ENCODE measurements at places on chromosomes 13 and 19.

- peak overlapping the region; percentile 93 for H3K27ac ChIP-seq
- peak; percentile 82 for DNase-seq
- peak overlapping the region; percentile 95 for H3K4me3 ChIP-seq
- peaks cover 5% of the 10 kb centered on the region for H3K36me3 ChIP-seq
Measured at GRCh38 chr13:39038569-39039030, 344 bp downstream of the NHLRC3 start.

DNA sequence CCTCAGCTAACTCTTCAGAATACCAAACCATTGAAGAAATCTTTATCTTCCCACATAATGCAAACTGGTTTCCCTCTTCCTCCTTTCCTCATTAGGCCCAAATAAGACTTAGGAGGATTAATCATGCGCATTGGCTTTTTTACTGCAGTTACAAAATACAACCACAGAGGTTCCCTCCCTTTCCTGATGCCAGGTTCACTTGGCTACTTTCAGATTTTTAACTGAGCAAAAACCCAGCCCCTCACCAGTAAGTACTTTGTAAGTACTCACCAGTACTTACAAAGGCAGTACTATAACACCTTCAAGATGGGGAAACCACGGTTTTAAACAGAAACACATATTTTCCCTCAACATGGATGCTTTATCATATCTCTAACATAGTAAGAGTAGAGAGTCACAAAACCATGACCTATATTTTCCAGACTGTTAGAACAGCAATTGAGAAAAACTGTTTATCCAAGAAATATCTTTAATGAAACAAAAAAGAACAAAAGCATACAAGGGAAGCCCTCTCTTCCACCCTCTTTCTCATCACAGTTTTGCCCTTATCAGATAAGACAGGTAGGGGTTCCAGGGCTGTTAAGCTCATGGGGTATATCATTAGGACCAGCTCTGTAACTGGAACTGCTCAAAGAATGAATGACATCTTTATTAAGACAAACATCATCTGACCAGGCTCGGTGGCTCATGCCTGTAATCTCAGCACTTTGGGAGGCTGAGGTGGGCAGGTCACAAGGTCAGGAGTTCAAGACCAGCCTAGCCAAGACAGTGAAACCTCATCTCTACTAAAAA, 12.7 kb downstream of the FOXO1 start:
- DNase-seq: no peak
- peaks cover 100% of the 10 kb centered on the region for H3K4me1 ChIP-seq
- H3K27ac ChIP-seq: peak overlapping the region; percentile 98
- peaks cover 7% of the 10 kb centered on the region for H3K36me3 ChIP-seq
- peak overlapping the region; percentile 80 for H3K4me3 ChIP-seq

- H3K27ac ChIP-seq: no peak overlapping the region
- H3K27me3 ChIP-seq: no peaks in the 10 kb centered on the region
- H3K4me1 ChIP-seq: no peaks in the 10 kb centered on the region
Measured at GRCh38 chr13:66224663-66225062, 1005.5 kb downstream of the PCDH9 start.

- DNase-seq: no peak
- peaks cover 14% of the 10 kb centered on the region for H3K4me1 ChIP-seq
- H3K27ac ChIP-seq: peak overlapping the region; percentile 94
- no peaks in the 10 kb centered on the region for H3K27me3 ChIP-seq
- H3K4me3 ChIP-seq: peak overlapping the region; percentile 62
Measured at GRCh38 chr13:38180670-38181069, 169.0 kb upstream of the UFM1 start.

DNA sequence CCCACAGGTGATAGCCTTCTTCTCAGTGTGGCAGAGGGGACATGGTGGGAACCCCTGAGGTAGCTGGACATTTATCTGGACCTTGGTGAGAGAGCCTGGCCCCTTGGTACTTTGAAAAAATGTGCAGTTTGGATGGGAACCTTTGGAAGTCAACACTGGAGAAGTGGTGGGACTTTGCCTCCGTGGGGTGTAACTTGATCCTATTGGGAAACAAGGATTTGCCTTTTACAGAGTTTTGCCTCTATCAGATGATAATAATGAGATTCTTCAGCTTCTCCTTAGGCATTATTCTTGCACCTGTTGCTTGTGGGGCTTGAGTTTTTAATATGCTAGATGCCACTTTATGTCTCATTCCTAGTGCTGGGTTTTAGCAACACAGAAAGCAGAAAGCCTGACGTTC, 99.0 kb downstream of the ERCC5 start:
- H3K27me3 ChIP-seq: no peaks in the 10 kb centered on the region
- H3K36me3 ChIP-seq: peaks cover 6% of the 10 kb centered on the region
- H3K4me1 ChIP-seq: no peaks in the 10 kb centered on the region
- no peak overlapping the region for H3K4me3 ChIP-seq
- DNase-seq: no peak
- no peak overlapping the region for H3K27ac ChIP-seq

GRCh38 chr13:31956980-31957644, 74.5 kb upstream of the FRY start:
- H3K36me3 ChIP-seq: no peaks in the 10 kb centered on the region
- no peak overlapping the region for H3K4me3 ChIP-seq
- DNase-seq: no peak
- H3K4me1 ChIP-seq: no peaks in the 10 kb centered on the region
- peaks cover 10% of the 10 kb centered on the region for H3K27me3 ChIP-seq
- H3K27ac ChIP-seq: no peak overlapping the region

GRCh38 chr19:38392707-38393308, 4.3 kb downstream of the SPRED3 start:
- H3K27ac ChIP-seq: no peak overlapping the region
- H3K27me3 ChIP-seq: peaks cover 29% of the 10 kb centered on the region
- no peak for DNase-seq
- H3K36me3 ChIP-seq: no peaks in the 10 kb centered on the region

- no peak overlapping the region for H3K4me3 ChIP-seq
- peaks cover 38% of the 10 kb centered on the region for H3K27me3 ChIP-seq
- peaks cover 4% of the 10 kb centered on the region for H3K36me3 ChIP-seq
Measured at GRCh38 chr13:95833719-95834118, 156.8 kb downstream of the DNAJC3 start.

GRCh38 chr19:35783469-35784434, 8.4 kb downstream of the ARHGAP33 start:
- no peaks in the 10 kb centered on the region for H3K4me1 ChIP-seq
- no peak overlapping the region for H3K4me3 ChIP-seq
- no peak for DNase-seq
- no peak overlapping the region for H3K27ac ChIP-seq

- no peak overlapping the region for H3K27ac ChIP-seq
- no peak overlapping the region for H3K4me3 ChIP-seq
- no peak for DNase-seq
- peaks cover 3% of the 10 kb centered on the region for H3K4me1 ChIP-seq
- H3K27me3 ChIP-seq: no peaks in the 10 kb centered on the region
- H3K36me3 ChIP-seq: no peaks in the 10 kb centered on the region
Measured at GRCh38 chr13:21360463-21360862, 98.6 kb downstream of the ZDHHC20 start.

- H3K4me3 ChIP-seq: no peak overlapping the region
- no peak overlapping the region for H3K27ac ChIP-seq
- no peaks in the 10 kb centered on the region for H3K36me3 ChIP-seq
- H3K4me1 ChIP-seq: peaks cover 8% of the 10 kb centered on the region
Measured at GRCh38 chr13:106418556-106418955, 116.9 kb downstream of the EFNB2 start.

GRCh38 chr19:12139269-12139668, 881 bp downstream of the ZNF20 start:
- peaks cover 18% of the 10 kb centered on the region for H3K36me3 ChIP-seq
- peaks cover 41% of the 10 kb centered on the region for H3K4me1 ChIP-seq
- peak overlapping the region; percentile 92 for H3K4me3 ChIP-seq
- no peaks in the 10 kb centered on the region for H3K27me3 ChIP-seq
- no peak for DNase-seq
- no peak overlapping the region for H3K27ac ChIP-seq
